Esophagus mucosa (tissue), 1 donor: ENCODE measurements at places on chromosomes 3 and 15. TPM values are rescaled to one million over a fixed set of nuclear protein-coding genes. Genes with fewer than 3 reads are reported as not detected.

GRCh38 chr3:13507570-13508339 is 27.6 kb downstream of the HDAC11 start:
- ATAC-seq, result peak; percentile 25

- peak; percentile 85 for ATAC-seq
Measured at GRCh38 chr3:18307529-18307928, 117.6 kb downstream of the SATB1 start.

GRCh38 chr15:79004336-79004735 is 59.5 kb upstream of the CTSH start:
- peak; percentile 68 for ATAC-seq

DNA sequence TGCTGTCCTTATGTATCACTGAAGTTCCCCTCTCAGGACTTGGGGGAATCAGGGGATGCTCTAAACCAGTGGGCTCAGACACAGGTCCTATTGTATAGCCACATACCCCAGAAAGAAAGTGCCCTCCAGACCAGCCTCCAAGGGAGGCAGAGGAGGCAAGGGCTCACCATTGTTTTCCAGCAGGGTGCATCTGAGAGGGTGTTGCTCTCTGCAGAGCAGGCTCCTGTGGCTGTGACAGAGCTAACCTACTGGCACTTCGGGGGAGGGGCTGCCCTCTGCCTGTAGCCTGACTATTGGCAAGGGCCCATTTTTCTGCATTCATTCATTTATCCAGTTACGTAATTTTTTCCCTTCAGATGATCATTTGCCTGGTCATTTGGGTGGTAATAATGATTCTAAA is 39.9 kb downstream of the EEFSEC start:
- no peak for ATAC-seq

- ATAC-seq, result no peak
Measured at GRCh38 chr15:40096094-40096891, 12.4 kb downstream of the BMF start.

DNA sequence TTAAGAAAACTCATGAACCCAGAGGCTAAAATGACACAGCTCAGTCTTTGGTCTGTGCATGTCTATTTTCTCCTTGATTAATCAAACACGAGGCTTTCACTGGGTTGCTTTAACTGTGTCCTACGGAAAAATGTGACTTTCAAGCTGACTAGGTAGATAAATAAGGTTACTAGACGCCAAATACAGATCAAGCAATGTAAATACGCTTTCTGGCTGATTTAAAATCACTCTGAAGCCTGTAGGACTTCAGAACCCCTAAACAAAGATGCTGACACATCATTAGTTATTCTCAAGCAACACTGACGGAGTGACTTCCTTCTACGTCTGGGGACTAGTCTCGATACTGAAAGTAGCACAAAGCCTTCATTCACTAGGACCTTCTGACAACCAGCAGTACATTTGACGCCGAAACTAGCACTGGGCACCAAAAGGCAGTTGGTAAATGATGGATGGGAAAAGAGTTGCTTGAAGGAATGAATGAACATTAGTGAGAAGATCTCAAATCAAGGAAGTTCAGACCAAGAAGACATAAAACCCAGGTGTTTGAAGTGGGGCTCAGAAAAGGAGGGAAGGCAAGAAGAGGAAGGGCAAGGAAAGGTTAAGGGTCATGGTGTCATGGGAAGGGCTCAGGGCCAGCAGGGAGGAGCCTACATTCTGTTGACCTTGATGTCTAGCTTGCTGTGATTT is 67.1 kb upstream of the CDV3 start:
- peak; percentile 60 for ATAC-seq

GRCh38 chr3:186461141-186461540 is 83.0 kb downstream of the CRYGS start:
- peak; percentile 67 for ATAC-seq

- no peak for ATAC-seq
Measured at GRCh38 chr15:64842986-64843561, 1.4 kb downstream of the PLEKHO2 start.

GRCh38 chr3:188926741-188927511 is 244.8 kb upstream of the TPRG1 start:
- ATAC-seq, result no peak

- ATAC-seq, result no peak
Measured at GRCh38 chr3:186001842-186002241, 64.0 kb upstream of the TRA2B start.

GRCh38 chr3:190718671-190719070 is 143.8 kb downstream of the GMNC start:
- no peak for ATAC-seq

- no peak for ATAC-seq
Measured at GRCh38 chr3:109831403-109831802, 494.1 kb upstream of the DPPA4 start.

GRCh38 chr15:65837301-65838294 is 31.7 kb upstream of the RAB11A start:
- no peak for ATAC-seq

- ATAC-seq, result no peak
Measured at GRCh38 chr3:8503461-8503860, 1.8 kb downstream of the LMCD1 start.

- peak; percentile 76 for ATAC-seq
Measured at GRCh38 chr15:57486833-57487232, 104.9 kb upstream of the MYZAP start.

DNA sequence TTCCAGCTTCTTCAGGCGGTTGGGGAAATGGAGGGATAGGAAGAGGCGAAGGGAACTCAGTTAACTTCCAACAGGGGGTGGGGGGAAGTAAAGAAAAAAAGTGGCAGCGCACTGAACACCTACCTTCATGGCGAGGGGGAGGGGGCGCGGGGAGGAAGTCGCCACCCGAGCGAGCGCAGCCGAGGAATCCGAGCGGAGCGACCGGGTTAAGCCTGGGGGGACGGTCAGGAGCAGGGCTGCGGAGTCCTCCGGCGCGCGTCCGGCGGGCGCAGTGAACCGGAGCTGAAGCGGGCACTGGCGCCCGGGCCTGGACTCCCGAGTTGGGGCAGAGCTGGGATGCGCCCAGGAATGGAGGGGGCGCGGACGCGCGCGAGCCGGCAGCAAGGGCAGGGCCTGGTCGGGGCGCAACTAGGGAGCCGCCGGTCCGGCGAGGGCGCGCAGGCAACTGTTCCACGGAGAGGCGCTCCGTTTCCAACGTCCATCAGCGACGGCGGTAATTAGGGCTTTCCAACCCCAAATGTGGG is at the start of gene WNT5A:
Gene WNT5A (minus strand): TSS at position 450 of the 524 bp plus-strand sequence. CDS start 321 bp downstream, at position 129.
- ATAC-seq, result peak; percentile 10

DNA sequence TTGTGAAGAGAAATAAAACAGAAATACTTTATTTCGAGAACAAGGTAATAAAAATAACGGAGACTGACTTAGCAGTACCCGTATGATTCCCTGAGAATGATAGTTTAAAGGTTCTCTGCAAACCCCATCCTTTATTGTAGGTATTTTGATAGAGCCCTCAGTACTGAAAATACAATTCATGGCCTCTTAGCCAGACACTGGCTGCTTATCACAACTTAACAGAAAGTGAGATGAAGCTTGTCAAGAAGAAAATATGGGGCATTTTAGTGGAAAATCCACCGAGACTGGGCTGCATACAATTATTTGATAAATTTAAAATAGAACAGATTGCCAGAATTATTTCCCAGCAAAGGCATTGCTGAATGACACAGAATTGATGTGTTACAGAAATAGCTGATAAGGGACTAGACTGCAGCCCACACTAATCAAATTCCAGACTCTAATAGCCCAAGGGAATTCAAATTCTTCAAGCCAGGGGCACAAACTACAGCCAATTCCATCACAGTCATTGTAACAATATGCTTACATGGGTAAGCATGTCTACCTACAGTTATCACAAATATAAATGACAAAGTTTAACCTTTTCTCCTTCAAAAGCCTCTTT is 521.9 kb downstream of the PLOD2 start:
- ATAC-seq, result no peak

- ATAC-seq, result no peak
Measured at GRCh38 chr3:183564046-183564445, 8.5 kb upstream of the KLHL6 start.

- ATAC-seq, result peak; percentile 39
Measured at GRCh38 chr3:52494886-52495495, at the start of gene STAB1. STAB1 (plus strand) TSS chr3:52495338; CDS start chr3:52495414, 76 bp downstream.

SNTN gene
- total RNA-seq, result not detected

CHRFAM7A gene
- not detected for total RNA-seq

HMCES gene
- 37.2 TPM for total RNA-seq

PLIN1 gene
- total RNA-seq, result 0.32 TPM

MPI gene
- 28.2 TPM for total RNA-seq

PSMD6 gene
- total RNA-seq, result 63.8 TPM

AMIGO3 gene
- not detected for total RNA-seq

ISL2 gene
- not detected for total RNA-seq
